ENCODE measurements at places on chromosomes 3 and 15. TPM values are rescaled to one million over a fixed set of nuclear protein-coding genes. Genes with fewer than 3 reads are reported as not detected.

- no peak overlapping the region for H3K27ac ChIP-seq
- DNase-seq = no peak
- no peaks in the 10 kb centered on the region for H3K27me3 ChIP-seq
These were observed 19.5 kb downstream of the PRKCD start for GRCh38 chr3:53180305-53181023.

Gene ZKSCAN7
- 0.50 TPM for total RNA-seq

Gene ARNT2
- total RNA-seq = not detected

GRCh38 chr15:92883163-92883875, 16.8 kb upstream of the CHD2 start:
- peaks cover 50% of the 10 kb centered on the region for H3K36me3 ChIP-seq
- peak overlapping the region; percentile 94 for H3K27ac ChIP-seq
- H3K4me3 ChIP-seq = peak overlapping the region; percentile 95
- H3K4me1 ChIP-seq = peaks cover 55% of the 10 kb centered on the region
- no peaks in the 10 kb centered on the region for H3K27me3 ChIP-seq
- peak; percentile 57 for DNase-seq

DNA sequence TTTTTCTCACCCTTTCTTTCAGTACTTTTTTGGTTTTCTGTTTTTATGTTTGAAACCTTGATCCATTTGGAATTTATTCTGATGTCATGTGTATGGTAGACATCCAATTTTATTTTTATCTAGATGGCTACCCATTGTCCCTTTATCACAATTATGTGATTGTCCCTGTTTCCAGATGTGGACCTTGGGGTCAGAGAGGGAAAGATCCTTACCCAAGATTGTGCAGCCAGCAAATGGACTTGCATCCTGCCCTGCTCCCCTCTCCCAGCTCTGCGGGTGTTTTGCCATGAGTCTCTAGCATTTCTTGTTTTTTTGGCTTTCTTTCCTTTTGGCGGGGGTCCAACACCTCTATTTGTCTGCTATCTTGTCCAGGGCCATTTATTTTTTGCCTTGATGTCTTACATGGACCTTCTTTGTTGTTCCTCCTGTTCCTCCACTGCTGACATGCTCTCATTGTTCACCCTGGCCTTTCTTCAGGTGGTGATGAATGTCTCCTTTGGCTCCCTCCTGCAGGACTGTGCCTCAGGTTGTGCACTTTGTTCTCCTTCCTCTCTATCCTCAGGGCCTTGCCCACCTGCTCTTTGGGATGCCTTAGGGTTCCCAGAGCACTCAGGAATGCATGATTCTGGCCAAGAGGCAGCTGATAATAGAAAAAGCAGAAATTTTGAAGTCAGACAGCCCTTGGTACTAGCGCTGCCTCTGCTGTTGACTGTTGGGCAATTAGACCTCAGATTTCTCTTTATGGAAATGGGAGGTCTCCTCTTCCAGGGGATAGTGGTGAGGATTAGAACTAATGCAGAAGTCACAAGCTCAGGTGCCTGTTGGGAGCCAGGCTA, 84.3 kb downstream of the EEFSEC start:
- no peaks in the 10 kb centered on the region for H3K36me3 ChIP-seq
- peaks cover 1% of the 10 kb centered on the region for H3K4me1 ChIP-seq
- no peak overlapping the region for H3K27ac ChIP-seq
- no peak overlapping the region for H3K4me3 ChIP-seq
- H3K27me3 ChIP-seq = no peaks in the 10 kb centered on the region

Gene HMCES
- total RNA-seq = 51.2 TPM

DNA sequence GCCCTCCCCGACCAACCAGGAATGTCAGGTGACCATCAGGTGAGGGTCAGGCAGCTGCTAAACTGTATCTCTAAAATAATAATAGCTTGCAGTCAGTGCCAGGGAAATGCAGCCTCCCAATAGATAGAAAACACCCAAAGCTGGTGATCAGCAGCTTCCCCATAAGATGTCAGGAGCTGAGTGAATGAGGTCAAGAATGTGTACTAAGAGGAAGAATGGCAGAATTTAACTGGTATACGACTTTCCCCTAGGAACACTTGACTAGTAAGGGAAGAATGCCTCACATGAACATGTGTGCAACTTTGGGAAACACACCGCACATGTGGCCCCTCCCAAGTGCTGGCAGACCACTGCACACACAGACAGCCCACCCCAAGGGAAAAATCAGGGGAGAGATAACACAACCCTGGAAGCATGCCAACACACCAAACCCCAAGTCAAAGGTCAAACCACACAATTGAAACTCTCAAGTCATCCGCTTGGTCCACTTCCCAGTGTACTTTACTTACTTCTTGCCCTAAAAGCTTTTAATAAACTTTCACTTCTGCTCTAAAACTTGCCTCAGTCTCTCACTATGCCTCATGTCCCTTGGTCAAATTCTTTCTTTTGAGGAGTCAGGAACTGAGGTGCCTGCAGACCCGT, 806.5 kb downstream of the OTOL1 start:
- no peaks in the 10 kb centered on the region for H3K4me1 ChIP-seq
- no peak for DNase-seq
- no peaks in the 10 kb centered on the region for H3K27me3 ChIP-seq
- no peaks in the 10 kb centered on the region for H3K36me3 ChIP-seq

DNA sequence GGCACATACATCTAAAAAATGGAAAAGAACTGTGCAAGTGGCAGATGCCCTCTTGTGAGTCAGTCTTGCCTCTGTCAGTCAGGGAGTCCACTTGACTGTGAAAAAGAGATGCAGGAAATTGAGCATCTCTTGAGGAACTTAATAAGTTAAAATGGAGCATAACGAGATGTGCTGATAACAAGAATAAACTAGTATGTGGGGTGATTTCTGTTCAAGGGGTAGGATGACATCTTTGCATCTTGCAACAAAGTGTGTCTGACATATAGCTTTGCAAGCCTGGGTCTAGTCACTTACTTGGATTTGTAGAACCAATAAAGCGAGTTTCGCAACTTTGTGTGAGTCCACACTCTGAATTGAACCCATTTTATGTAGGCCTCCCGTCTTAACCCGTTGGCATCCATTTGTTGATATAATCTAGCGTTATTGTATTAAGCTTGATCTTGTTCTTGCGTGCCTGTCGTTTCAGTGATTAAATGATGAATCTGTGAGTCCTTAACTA, 2.2 kb downstream of the USP3 start:
- H3K27me3 ChIP-seq = no peaks in the 10 kb centered on the region
- peaks cover 71% of the 10 kb centered on the region for H3K4me1 ChIP-seq
- H3K4me3 ChIP-seq = peak overlapping the region; percentile 98
- peaks cover 12% of the 10 kb centered on the region for H3K36me3 ChIP-seq

- H3K27me3 ChIP-seq = no peaks in the 10 kb centered on the region
- peaks cover 2% of the 10 kb centered on the region for H3K36me3 ChIP-seq
- DNase-seq = no peak
- H3K27ac ChIP-seq = no peak overlapping the region
- H3K4me1 ChIP-seq = peaks cover 6% of the 10 kb centered on the region
These were observed 59.2 kb downstream of the PDIA5 start for GRCh38 chr3:123126031-123126430.

DNA sequence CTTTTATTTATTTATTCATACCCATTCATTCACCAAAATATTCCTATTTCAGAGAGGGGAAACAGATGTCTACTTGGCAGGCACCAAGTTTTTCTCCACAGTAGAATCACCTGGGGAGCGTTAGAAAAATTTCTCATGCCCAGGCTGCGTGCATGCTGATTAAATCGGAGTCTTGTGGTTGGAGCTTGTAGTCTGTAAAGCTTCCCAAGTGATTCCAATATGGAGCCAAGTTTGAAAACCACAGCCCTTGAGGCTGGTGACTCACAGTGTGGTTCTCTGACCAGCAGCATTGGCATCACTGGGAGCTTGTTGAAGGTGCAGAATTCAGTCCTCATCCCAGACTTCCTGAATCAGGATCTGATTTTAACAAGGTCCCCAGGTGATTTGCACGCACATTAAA, 49.7 kb downstream of the PDHB start:
- H3K27ac ChIP-seq = no peak overlapping the region
- H3K27me3 ChIP-seq = no peaks in the 10 kb centered on the region
- no peak overlapping the region for H3K4me3 ChIP-seq
- peaks cover 4% of the 10 kb centered on the region for H3K36me3 ChIP-seq
- DNase-seq = no peak

- no peak overlapping the region for H3K4me3 ChIP-seq
- H3K27ac ChIP-seq = no peak overlapping the region
- H3K36me3 ChIP-seq = peaks cover 4% of the 10 kb centered on the region
- DNase-seq = no peak
- H3K4me1 ChIP-seq = no peaks in the 10 kb centered on the region
- peaks cover 24% of the 10 kb centered on the region for H3K27me3 ChIP-seq
These were observed 9.8 kb downstream of the GP5 start for GRCh38 chr3:194389269-194389668.

- no peak for DNase-seq
- no peaks in the 10 kb centered on the region for H3K27me3 ChIP-seq
- H3K27ac ChIP-seq = no peak overlapping the region
- H3K4me3 ChIP-seq = no peak overlapping the region
These were observed 88.5 kb downstream of the XXYLT1 start for GRCh38 chr3:195182470-195182795.
